SIG-M5 (cell line): ENCODE measurements at places on chromosomes 3 and 15.

GRCh38 chr3:33791477-33792166, 6.8 kb upstream of the PDCD6IP start:
- DNase-seq: peak; percentile 96

DNA sequence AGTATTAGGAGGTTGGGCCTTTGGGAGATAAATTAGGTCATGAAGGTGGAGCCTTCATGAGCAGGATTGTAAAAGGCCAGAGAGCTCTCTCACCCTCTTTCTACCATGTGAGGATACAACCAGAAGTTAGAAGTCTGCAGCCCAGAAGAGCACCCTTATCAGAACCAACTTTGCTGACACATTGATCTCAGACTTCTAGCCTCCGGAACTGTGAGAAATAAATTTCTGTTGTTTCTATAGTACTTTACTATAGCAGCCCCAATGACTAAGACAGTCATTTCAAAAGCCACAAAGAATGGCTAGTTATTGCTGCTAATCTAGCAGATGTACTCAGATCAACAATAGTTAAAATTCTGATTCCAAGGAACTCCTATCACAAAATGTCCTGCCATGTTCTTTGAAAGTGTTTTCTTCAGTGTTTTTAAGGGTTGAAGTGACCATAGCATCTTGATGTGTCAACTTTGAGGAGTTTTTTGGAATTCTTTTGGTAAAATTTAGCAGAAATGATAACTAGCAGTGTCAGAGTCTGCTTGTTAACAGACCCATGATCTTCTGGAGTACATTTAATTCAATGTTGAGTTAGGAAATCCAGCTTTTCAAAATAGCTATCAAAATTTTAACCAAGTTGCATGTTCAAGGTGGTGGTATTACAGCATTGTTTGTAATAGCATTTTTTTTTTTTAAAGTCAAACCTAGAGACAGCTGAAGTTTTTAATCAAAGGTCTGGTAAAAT, 10.3 kb downstream of the DZIP3 start:
- no peak for DNase-seq

DNA sequence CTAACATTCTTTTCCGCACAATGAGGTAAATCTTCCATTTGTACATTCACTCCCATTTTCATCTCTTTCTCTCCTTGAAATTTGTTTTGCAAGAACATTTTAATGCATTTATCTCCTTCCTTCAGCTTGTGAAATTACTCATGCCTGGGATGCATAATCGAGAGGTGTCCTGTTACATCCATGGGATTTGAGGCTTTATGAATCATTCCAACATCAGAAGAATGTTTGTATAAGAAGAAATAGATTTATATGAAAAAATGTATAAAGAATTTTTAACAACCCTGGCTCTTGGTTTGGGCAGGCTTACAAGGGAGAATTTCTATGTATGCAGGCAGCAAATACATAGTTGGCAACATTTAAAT, 93.2 kb upstream of the MBNL1 start:
- no peak for DNase-seq

DNA sequence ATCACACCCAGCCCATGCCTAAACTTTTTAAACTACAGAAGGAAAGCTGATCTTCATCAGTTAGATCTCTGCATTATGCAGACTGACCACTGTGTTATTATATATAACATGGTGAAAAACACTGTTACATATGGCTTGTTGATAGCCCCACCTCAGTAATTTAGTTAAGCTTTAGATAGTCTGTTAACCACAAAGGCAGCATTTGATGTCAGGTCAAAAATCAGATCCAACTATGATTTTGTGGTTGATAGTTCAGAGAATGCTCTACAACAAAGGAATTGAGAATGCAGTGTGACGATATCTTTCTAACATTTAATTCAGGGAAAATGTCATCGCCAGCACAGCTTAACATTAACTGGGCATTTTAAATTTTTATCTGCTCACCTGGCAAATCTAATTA, 37.7 kb upstream of the LMOD3 start:
- no peak for DNase-seq

- no peak for DNase-seq
These were observed 32.2 kb downstream of the CD276 start for GRCh38 chr15:73716417-73716816.

GRCh38 chr3:69020424-69020823, 6.9 kb upstream of the EOGT start:
- no peak for DNase-seq

DNA sequence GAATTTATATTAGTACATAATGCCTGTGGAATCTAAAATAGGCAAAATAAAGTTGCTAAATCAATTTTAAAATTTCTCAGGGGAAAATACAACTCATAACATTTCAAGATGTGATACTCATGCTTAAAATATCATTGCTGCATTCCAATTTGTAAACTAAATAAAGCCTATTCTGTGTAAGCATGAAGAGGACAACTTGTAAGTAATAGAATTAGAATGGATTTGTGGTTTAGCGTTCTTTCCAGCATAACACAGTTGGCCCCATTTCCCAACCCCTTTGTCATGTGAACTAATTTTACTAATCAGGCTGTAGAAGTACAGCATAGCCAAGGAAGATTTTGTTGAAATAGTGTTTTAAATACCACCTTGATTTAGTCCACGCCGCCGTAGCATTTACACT, 437.2 kb downstream of the SI start:
- no peak for DNase-seq

- no peak for DNase-seq
These were observed 3.7 kb upstream of the MYL3 start for GRCh38 chr3:46866720-46867549.

- no peak for DNase-seq
These were observed at the start of gene CTXND1 for GRCh38 chr15:80252121-80252518. Gene CTXND1, minus strand, starts transcription at chr15:80252213. Its CDS starts 50,264 bp downstream, at chr15:80201949.

DNA sequence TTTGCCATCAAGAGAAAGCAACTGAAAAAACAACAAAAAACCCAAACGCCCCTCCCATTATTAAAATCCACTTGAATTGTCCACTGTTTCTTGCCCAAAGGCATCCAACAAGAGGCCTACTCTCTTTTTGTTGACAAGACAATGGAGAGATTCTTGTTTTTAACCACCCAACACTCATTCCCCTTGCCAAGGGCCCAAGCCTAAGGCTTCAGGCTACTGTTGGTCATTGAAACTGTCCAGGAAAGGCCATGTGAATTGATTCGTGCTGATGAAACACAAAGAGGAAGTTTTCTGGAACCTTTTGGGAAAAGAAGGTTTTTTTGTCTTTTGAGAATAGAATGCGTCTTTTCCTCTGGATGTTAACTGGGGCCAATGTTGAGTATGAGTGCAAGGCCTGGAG, 157.4 kb upstream of the PFN2 start:
- no peak for DNase-seq

GRCh38 chr3:71117572-71118247, 465.8 kb downstream of the FOXP1 start:
- DNase-seq: no peak

DNA sequence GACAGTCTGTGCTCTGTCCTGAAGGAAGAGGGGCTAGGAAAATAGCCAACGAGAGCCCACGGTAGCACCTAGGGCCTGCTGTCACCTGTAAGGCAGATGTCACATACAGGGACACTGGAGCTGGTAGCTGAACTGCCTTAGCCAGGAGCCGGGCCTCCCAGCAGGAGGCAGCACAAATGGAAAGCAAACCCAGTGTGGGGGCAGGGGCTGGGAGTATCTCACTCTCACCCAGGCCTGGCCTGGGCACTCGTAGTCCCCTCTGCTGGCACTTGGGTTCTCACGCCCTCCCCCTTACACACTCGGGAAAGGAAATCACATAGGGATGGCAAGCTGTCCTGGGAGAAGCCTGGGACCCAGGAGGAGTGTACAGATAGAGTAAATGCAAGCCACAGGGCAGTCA, 173.1 kb upstream of the CHRNA7 start:
- DNase-seq: no peak

DNA sequence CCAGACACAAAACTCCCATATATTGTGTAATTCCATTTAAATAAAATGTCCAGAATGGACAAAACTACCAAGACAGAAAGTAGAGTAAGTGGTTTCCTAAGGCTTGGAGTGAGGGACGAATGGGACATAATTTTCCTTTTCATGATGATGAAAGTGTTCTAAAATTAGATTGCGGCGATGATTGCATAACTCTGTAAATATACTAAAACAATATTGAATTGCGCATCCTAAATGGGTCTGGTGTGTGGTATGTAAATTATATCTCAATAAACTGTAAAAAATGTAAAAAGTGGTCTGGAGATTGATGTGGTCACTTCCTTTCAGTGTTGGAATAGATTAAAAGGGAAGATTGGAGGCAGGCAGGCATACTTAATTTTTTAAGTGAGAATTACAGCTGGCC, 105.9 kb upstream of the KCNAB1 start:
- no peak for DNase-seq

GRCh38 chr3:39208463-39209055, 16.2 kb upstream of the XIRP1 start:
- no peak for DNase-seq

GRCh38 chr3:159378396-159379194, 576.7 kb downstream of the MFSD1 start:
- no peak for DNase-seq

DNA sequence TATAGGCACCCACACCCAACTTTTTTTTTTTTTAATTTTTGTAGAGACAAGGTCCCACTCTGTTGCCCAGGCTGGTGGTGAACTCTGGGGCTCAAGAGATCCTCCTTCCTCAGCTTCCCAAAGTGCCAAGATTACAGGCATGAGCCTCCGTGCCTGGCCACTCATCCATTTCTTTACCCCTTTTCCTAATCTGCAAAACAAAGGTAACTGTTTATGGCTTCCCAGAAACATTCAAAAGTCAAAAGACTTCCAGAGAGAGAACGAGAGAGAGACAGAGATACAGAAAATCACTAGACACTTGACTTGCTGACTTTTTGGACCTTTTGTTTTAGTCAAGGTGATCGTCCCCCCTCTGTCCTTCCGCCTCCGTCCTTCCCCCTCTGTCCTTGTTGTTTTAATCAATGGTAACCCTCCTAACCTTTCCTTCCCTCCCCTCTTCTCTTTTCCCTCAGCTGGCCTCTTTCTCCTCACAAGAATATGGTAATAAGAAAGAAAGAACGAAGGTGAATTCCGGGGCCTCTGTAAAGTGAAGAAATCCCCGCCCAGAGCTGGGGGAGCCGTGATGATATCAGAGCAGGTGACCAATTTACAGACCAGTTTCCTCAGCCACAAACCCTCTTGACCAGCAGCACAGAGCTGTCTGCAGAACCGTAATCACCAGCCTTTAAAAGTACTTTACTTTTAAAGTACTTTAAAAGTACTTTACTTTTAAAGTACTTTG, 21.9 kb downstream of the KLHL6 start:
- DNase-seq: no peak

- DNase-seq: no peak
These were observed 98.1 kb downstream of the LRRK1 start for GRCh38 chr15:101017093-101017754.
